ENCODE measurements at places on chromosomes 6 and 20.

DNA sequence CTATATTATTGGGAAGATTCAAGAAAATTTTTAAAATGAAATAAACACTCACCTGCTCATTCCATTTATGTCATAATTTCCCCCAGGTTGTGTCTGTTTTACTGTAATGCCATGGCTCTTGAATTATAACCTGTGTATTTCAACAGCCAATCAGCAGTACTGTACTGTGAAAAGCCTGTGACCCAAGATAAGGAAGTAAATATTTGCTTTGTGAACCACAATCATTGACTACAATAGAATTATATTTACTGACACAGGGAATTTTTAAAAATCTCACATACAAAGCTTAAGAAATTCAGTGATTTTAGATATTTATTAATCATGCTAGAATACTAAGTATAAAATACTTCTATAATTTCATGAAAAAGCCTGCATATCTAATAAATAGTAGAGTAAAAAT, 6.0 kb downstream of the RGS17 start:
- DNase-seq: no peak

- no peak for DNase-seq
Measured at GRCh38 chr6:150169181-150169580, 26.3 kb downstream of the PPP1R14C start.

GRCh38 chr6:121925024-121925423, 474.4 kb upstream of the HSF2 start:
- DNase-seq: no peak

- no peak for DNase-seq
Measured at GRCh38 chr6:156182356-156182755, 594.8 kb upstream of the ARID1B start.

DNA sequence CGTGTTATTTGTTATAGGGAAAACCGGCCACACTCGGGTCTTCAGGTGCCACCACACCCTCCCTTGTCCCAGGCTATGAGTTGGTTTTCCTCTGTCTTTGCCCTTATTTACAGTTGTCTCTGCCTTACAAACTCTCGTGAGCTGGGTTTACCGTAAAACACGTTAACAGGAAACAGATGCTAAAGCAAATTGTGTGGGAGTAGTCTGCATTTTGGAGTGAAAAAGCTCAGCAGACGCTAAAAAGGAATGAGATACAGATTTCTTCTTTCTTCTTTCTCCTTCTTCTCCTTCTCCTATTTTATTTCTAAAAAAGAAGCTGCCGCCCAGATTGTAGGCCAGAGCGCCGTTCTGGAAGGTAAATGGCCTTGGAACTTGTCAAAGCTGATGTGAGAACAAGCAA, 51.9 kb downstream of the APCDD1L start:
- DNase-seq: no peak

GRCh38 chr6:131000544-131000943, 62.5 kb downstream of the EPB41L2 start:
- no peak for DNase-seq

DNA sequence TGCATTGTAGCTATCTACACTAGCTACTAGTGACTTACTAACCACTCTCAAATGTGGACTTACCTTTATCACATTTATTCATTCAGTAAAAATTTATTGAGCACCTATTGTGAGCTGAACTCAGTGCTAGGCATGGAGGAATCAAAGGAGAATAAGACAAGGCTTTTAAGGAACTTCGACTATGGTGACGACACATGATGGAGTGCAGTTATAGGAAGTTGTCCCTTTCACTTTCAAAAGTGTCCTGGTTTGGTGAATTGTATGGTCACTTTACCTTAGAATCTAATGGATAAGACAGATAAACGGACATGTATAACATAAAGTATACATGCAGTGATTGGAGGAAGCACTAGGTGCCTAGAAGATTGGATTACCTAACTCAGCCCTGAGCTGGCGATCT, 4.3 kb downstream of the AKAP7 start:
- no peak for DNase-seq

GRCh38 chr6:90062667-90063066, 168.4 kb downstream of the GJA10 start:
- DNase-seq: no peak

- no peak for DNase-seq
Measured at GRCh38 chr6:119201480-119201879, 123.0 kb upstream of the FAM184A start.

DNA sequence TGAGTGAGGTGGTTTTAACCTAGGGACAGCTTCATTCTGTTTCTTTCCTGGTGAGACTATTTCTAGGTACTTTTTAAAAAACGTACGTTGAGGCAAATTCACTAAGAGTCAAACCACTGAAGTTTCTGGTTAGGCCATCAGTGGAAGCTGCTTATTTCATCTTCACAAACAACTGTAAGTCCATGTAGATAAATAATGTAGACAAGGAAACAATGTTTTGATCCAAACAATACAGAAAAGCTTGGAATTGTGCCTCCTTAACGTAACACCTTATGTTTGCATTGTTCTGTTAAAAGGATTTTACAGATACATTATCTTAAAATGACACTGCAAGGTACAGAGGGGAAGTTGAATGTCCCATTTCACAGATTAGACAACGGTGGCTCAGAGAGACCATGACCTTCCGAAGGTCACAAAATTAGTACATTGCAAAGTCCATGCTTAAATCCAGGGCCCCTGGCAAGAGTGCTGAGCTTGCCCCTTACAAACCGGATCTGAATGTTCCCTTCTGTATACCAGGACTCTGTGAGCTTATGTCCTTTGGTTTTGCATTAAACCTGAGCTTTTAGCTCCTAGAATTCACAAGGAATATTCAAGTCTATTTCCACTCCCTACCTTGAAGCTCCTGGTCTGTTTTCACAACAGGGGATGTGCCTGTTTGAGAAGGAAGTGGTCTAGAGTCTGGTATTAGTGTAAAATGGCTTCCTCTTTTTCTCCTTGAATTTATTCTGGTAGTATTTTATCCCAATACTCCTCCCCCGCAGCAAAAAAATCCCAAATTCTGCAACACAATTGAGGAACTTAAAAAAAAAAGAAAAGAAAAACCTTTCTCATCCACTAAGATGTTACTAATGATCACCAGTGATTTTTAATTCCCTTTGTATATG, 28.9 kb upstream of the ZNF217 start:
- DNase-seq: no peak

- no peak for DNase-seq
Measured at GRCh38 chr6:17780061-17780460, 73.3 kb upstream of the NUP153 start.

- DNase-seq: peak; percentile 43
Measured at GRCh38 chr6:138004430-138005287, 102.6 kb downstream of the PERP start.

DNA sequence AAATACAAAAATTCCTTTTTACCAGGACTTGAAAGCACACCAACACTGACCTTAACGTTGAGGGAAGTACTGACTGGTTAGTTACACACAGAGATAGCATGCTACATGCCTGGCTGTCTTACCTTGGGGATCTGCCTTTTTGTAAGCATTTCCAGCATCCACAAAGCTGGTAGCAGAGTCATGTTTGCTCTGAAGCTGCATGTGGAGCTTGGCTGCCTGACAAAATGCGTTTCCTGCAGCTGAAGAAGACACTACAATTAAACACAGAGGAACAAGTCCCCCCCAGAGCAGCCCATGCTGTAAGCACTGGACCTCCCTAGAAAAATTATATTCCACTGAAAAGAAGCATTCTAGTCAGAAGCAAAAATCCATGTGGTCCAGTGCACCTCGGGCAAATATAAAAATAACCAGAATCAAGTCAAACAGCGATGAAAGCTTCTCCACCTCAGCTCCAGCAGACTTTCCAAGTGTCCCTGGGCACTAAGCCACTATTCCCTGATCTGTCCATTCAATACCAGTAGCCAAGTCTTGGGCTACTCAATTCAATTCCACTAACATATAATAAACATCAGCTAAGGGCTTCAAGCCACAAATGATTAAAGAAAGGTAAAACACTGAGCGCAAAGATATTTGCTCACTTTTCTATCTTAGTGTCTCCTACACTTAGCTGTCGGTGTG, 24.2 kb downstream of the NAPB start:
- DNase-seq: no peak

DNA sequence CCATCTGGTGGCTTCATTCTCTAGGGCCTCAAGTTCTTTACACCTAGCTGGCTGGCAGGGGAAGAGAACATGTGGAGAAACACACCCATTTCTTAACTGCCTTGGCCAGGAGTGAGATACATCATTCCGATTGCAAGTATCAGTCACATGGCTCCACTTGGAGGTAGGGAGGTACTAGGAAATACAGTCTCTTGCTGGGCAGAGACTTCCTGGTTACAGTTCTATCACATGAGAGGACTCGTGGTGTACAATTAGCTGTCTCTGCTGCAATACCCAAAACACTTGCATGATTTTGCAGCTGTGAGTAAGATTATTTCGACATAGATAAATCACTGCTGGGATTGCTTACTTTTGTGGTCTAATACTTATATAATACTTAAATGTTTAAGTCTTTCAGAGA, 51.1 kb downstream of the GTF2H5 start:
- DNase-seq: no peak

DNA sequence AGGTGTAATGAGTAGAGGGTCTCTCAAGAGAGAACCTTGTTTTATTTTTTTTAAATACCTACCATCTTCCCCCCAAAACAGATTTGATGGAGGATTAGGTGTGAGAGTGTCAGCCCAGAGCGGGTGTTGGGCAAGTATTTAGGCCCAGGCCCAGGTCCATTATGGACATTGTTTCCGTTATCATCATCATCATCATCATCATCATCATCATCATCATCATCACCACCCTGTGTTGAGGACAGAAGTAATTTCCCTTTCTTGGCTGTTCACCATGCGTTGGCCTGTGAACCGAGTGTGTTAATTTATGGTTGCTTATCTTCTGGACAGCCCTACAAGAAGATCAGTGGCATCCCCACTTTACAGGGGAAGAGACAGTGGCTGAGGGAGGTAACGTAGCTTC, 28.6 kb downstream of the PSMF1 start:
- DNase-seq: no peak

- no peak for DNase-seq
Measured at GRCh38 chr6:104788400-104788799, 71.3 kb downstream of the HACE1 start.

GRCh38 chr6:63269470-63269869, 50.3 kb downstream of the LGSN start:
- DNase-seq: no peak

- no peak for DNase-seq
Measured at GRCh38 chr6:154613137-154613676, 102.7 kb upstream of the CNKSR3 start.

DNA sequence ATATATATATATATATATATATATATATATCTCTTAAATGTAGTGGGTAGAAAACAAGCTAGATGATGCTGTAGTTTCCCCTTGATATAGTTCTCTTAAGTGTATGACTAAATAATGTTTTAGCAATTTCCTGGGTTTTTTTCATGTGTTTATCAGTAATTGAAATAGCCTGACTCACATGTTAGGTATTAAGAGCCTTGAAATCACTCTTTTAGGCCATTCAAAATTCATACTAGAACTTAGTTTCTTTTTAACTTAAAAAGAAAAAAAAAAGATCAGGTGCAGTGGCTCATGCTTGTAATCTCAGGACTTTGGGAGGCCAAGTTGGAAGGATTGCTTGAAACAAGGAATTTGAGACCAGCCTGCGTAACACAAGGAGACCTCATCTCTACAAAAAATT, 44.1 kb downstream of the NKX2-4 start:
- DNase-seq: no peak

DNA sequence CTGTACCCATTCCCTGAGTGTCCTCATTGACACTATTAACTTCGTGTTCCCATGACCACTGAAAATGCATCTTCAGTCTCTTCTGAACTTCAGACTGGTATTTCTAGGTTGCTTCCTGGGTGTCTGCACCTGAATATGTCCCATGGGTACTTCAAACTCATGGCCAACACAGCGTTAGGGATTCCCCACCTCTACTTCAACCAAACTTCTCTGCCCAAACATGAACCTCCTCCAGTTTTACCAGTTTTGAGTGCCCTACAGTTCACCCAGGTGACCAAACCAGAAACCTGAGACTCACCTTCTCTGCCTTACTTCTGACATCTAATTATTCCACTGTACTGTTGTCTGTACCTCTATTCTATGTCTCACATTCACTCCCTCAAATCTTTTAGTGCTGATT, 99.5 kb upstream of the SUPT3H start:
- no peak for DNase-seq

DNA sequence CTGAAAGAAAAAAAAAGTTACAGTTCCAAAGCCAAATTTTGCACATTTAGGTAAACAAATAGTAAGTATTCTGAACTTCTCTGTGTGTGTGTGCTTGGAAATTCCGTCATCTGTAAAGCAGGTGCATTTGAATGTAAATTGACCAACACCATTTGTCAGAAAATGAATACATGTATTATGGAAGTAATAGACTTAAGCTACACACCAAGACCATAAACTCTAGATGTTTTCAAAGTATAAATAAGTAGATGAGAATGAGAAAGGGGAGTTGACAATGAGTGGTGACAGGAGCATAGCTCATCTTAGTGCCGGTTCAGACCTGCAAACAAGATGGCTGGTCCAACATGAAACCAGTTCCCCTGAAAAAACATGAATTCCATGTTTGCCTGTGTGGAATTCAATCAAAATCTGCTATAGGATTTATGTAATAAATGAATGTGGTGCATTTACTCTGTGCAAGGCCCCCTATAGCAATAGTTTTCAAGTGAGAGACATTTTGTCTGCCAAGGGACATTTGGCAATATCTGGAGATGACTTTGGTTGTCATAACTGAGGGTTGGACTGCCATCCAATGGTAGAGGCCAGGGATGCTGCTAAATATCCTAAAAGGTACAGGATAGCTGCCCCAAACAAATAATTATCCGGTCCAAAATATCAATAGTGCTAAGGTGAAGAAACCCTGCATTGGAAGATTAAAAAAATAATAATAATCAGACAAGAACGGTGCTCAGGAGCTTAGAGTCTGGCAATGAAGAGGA, 11.0 kb upstream of the FILIP1 start:
- DNase-seq: no peak

- no peak for DNase-seq
Measured at GRCh38 chr20:58883241-58883691, 30.8 kb downstream of the GNAS start.

- DNase-seq: no peak
Measured at GRCh38 chr6:41426888-41427641, 91.7 kb downstream of the NCR2 start.

DNA sequence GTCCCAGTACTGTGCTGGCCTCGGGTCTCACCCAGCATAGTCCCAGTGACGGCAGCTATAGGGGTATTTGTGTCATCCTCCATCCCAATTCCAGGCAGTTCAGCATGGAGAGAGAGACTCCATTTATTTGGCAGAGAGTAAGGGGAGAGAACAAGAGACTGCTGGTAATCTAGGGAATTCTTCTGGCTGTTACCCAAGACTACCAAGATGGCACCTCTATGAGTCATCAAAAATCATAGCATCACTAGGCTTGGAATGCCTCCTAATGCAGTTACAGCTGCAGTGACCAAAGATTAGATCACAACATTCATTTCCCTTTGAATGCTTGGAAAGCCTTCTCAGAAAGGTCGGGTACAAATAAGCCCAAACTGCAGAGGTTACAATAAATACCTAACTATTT, 660.4 kb upstream of the FLRT3 start:
- no peak for DNase-seq
